Fibroblast of gingiva (primary cell): ENCODE measurements at places on chromosomes 12 and 14.
A peak's percentile ranks its signal among the peaks of the same experiment; 100 is the strongest.

- DNase-seq: no peak
These were observed 51.2 kb downstream of the SMIM41 start for GRCh38 chr12:52130711-52131110.

GRCh38 chr12:10207136-10207535 lies 5.5 kb upstream of the GABARAPL1 start:
- no peak for DNase-seq

DNA sequence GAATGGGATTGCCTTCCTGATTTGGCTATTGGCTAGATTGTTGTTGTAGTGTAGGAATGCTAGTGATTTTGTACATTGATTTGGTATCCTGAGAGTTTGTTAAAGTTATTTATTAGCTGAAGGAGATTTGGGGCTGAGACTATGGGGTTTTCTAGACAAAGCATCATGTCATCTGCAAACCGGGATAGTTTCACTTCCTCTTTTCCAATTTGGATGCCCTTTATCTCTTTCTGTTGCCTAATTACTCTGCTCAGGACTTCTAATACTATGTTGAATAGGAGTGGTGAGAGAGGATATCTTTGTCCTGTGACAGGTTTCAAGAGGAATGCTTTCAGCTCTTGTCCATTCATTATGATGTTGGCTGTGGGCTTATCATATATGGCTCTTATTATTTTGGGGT lies 265.7 kb upstream of the MGAT4C start:
- DNase-seq: no peak

- DNase-seq: peak; percentile 50
These were observed at the start of gene PLEKHH1 for GRCh38 chr14:67532998-67533753. TSS of gene PLEKHH1 (plus strand) at chr14:67533290. CDS start at chr14:67541868, 8,578 bp downstream.
